ENCODE measurements at places on chromosomes 1 and 21. TPM values are rescaled to one million over a fixed set of nuclear protein-coding genes. Genes with fewer than 3 reads are reported as not detected.

Gene CDK18
- total RNA-seq, result 32.0 TPM

Gene CBS
- total RNA-seq, result 1.4 TPM

- H3K4me1 ChIP-seq, result no peaks in the 10 kb centered on the region
- H3K27ac ChIP-seq, result no peak overlapping the region
- H3K4me3 ChIP-seq, result no peak overlapping the region
- no peaks in the 10 kb centered on the region for H3K27me3 ChIP-seq
- no peak for DNase-seq
Observed at GRCh38 chr1:118989878-118990378, 1.8 kb upstream of the TBX15 start.

DNA sequence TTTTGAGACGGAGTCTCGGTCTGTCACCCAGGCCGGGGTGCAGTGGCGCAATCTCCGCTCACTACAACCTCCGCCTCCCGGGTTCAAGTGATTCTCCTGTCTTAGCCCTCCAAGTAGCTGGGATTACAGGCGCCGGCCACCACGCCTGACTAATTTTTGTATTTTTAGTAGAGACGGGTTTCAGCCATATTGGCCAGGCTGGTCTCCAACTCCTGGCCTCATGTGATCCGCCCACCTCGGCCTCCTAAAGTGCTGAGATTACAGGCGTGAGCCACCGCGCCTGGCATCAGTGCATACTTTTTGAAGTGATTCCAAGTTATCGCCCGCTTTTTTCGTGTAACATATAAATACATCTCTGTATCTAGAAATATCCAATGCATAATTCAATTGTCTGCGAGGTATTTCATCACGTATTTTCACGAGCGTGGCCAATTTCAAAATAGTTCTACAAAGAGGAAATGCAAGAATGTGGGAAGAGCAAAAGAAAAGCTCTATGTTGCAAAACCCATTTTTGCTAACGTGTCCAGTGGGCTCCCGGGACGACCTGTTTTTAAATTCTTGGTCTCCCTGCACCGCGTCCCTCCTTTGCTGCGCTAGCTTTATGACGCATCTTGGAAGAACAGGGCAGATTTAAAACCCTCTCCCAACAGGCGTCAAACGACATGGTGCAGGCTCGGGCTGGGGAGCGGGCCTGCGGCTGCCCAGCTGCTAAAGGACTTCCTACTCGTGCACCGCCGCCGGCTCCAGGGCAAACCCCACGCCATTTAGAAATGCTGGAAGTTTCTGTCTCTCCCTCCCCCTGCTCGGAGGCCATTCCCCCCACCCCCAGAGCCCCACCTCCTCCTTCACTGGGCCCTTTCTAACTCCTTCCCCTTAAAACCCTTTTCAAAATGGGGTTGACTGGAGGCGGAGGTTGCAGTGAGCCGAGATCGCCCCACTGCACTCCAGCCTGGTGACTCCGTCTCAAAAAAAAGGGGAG, 923 bp upstream of the IFNGR2 start:
- peaks cover 44% of the 10 kb centered on the region for H3K4me1 ChIP-seq
- no peak overlapping the region for H3K27ac ChIP-seq
- DNase-seq, result no peak
- H3K27me3 ChIP-seq, result no peaks in the 10 kb centered on the region
- no peaks in the 10 kb centered on the region for H3K36me3 ChIP-seq

GRCh38 chr1:47709872-47710231, 272.0 kb downstream of the FOXD2 start:
- H3K27ac ChIP-seq, result no peak overlapping the region
- H3K4me1 ChIP-seq, result no peaks in the 10 kb centered on the region
- H3K4me3 ChIP-seq, result peak overlapping the region; percentile 57
- H3K27me3 ChIP-seq, result peaks cover 21% of the 10 kb centered on the region

DNA sequence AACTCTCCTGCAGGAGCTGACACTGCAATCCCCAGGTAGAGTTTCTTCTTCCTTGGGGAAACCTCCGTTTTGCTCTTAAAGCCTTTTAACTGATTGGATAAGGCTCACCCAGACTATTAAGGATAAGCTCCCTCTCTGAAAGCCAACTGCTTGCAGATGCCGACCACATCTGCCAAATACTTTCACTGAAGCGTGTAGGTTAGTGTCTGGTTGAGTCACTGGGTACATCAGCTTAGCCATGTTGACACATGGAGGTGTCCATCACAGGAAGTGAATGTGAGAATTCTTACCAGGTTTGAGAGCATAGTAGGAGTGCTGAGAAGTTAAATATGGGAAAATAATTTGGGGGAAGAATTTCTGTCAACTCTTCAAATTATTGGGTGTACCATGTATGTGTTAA, 202.0 kb downstream of the AJAP1 start:
- no peaks in the 10 kb centered on the region for H3K4me1 ChIP-seq
- H3K36me3 ChIP-seq, result no peaks in the 10 kb centered on the region
- no peak overlapping the region for H3K27ac ChIP-seq
- no peak for DNase-seq
- H3K27me3 ChIP-seq, result no peaks in the 10 kb centered on the region

GRCh38 chr1:3501856-3502640, 47.6 kb downstream of the ARHGEF16 start:
- 0 out of 2 replicates have a peak, but pooled peaks cover 6% of the 10 kb centered on the region for H3K4me1 ChIP-seq
- DNase-seq, result no peak
- H3K36me3 ChIP-seq, result no peaks in the 10 kb centered on the region
- no peak overlapping the region for H3K27ac ChIP-seq
- no peak overlapping the region for H3K4me3 ChIP-seq

Gene CFHR2
- not detected for total RNA-seq

DNA sequence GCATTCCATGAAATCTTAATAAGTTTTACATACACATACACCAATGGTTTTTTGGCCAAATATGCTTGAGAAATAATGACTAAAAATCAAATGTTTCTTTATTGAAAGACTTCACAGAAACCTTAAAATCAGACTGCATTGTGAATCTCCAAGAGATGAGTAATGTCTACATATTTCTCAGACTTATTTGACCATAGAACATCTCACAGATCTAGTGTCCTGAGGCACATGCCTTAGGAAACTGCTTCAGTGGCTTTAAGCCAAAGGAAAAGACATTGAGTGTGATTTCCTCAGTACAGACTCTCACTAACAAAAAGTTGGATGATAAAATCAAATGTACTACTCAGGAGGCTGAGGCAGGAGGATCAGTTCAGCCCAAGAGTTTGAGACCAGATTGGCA, 6.2 kb upstream of the C1orf105 start:
- no peaks in the 10 kb centered on the region for H3K36me3 ChIP-seq
- no peak overlapping the region for H3K4me3 ChIP-seq
- no peaks in the 10 kb centered on the region for H3K4me1 ChIP-seq
- no peak for DNase-seq
- H3K27ac ChIP-seq, result no peak overlapping the region

DNA sequence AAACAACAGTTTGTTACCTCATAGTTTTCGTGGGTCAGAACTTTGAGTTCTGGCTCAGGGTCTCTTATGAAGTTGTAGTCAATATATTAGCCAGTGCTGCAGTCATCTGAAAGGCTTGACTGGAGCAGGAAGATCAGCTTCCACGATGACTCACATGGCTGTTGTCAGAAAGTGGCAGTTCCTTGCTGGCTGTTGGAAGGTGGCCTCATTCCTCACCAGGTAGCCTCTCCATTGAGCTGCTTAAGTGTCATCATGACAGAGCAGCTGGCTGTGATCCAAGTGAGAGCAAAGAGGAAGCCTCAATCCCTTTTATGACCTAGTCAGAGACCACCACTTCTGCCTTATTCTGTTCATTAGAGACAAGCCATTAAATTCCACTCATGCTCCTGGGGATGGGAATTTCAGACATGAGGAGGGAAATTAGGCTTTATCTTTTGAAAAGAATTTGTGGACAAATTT, 5.6 kb downstream of the OSBPL9 start:
- no peaks in the 10 kb centered on the region for H3K36me3 ChIP-seq
- H3K4me3 ChIP-seq, result peak overlapping the region; percentile 45
- no peaks in the 10 kb centered on the region for H3K27me3 ChIP-seq
- DNase-seq, result peak; percentile 96

Gene SLAMF6
- total RNA-seq, result not detected

GRCh38 chr1:1826356-1827088, 48.3 kb upstream of the NADK start:
- H3K4me3 ChIP-seq, result no peak overlapping the region
- H3K36me3 ChIP-seq, result peaks cover 13% of the 10 kb centered on the region
- DNase-seq, result no peak
- H3K27ac ChIP-seq, result no peak overlapping the region
- peaks cover 13% of the 10 kb centered on the region for H3K4me1 ChIP-seq
- H3K27me3 ChIP-seq, result no peaks in the 10 kb centered on the region

DNA sequence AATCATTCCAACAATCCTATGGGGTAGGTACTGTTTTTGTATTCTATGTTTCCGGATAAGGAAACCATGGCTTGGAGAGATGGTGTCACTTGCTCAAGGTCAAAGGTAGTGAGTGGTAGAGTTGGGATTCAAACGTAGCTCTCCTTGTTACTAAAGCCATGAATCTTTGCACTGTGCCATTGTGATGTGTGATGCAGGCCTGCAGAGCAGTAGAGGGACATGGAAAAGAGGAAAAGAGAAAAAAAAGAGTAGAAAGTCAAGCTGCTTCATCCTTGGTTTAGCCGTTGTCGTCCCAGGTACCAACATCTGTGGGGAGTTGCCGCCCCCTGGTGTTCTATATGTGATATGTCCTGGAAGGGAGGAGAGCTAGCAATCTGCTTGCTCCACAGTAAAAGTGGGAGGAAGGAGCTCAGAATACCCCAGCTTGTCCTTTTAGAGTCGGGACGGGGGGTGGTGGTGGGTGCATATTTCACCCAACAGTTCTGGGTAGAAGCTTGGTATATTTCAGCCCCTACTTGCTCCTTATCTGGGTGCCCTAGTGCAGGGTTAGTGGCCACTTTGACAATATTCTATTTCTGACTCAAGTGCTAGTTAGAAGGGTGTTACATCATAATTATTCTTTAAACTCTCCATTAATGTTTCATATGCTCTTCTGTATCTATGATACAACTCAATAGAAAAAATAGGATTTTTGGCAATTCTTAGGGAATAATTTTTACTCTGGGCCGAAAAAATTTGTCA, 98.4 kb downstream of the EBNA1BP2 start:
- H3K4me3 ChIP-seq, result no peak overlapping the region
- no peak overlapping the region for H3K27ac ChIP-seq
- DNase-seq, result peak; percentile 61
- H3K4me1 ChIP-seq, result peaks cover 42% of the 10 kb centered on the region
- no peaks in the 10 kb centered on the region for H3K27me3 ChIP-seq

GRCh38 chr1:10056599-10056987, 23.8 kb downstream of the UBE4B start:
- H3K4me1 ChIP-seq, result no peaks in the 10 kb centered on the region
- no peak for DNase-seq
- no peaks in the 10 kb centered on the region for H3K27me3 ChIP-seq

Gene PTPRU
- total RNA-seq, result 40.7 TPM

- peak within 1 kb of the TSS; percentile 74 for H3K27ac ChIP-seq
- H3K36me3 ChIP-seq, result peaks cover 30% of the 10 kb centered on the region
- H3K4me3 ChIP-seq, result peak within 1 kb of the TSS; percentile 93
- peaks cover 68% of the 10 kb centered on the region for H3K4me1 ChIP-seq
- peak; percentile 98 for DNase-seq
Observed at GRCh38 chr1:202010180-202011015, at the start of gene ELF3. TSS of gene ELF3 (plus strand) at chr1:202010587. CDS start at chr1:202011137, 550 bp downstream.

GRCh38 chr1:112995890-112996289, 39.9 kb upstream of the SLC16A1 start:
- H3K36me3 ChIP-seq, result no peaks in the 10 kb centered on the region
- no peak overlapping the region for H3K27ac ChIP-seq
- no peak for DNase-seq
- H3K4me1 ChIP-seq, result no peaks in the 10 kb centered on the region
- H3K4me3 ChIP-seq, result no peak overlapping the region

Gene SELE
- not detected for total RNA-seq

DNA sequence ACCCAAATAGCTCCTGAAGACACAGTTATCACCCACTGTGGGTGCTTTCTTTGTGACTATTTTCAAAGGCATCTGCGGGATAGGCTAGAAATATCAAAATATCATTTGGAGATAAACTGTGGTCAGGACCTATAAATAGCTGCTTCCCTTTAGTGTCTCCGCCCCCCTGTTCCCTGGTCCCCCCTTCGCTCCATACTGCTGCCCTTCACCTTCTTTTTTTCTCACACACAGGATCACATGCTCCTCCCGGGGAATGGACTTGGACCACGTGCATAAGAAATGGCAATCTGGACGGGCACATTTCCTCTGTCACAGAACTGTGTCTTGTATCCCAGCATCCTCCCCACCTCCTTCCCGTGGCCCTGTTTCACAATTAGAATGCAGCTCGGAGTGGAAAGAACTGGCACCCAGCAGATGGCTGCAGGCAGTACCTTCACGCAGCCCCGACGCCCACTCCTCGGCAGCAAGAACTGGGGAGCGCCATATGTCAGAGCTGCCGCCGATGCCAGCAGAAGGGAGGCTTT, 68.8 kb upstream of the SSX2IP start:
- no peaks in the 10 kb centered on the region for H3K36me3 ChIP-seq
- no peak overlapping the region for H3K27ac ChIP-seq
- H3K4me1 ChIP-seq, result no peaks in the 10 kb centered on the region
- no peak overlapping the region for H3K4me3 ChIP-seq

DNA sequence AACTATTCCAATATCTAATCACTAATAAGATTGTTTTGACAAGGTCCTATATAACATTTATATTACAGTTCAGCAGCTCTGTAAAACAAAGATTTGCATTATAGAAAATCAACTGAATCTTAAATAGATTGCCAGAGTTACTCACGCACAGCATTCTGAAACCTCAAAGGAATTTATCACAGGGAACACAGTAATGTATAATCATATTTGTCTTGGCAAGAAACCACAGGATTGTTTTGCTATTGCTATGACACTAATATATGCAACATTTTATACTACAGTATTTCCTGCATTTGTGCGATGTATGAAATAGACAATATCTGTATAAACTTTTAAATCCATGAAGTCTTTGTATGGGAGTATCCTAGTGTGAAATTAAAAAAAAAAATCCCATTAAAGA, 101.4 kb downstream of the PLPPR5 start:
- no peak overlapping the region for H3K27ac ChIP-seq
- H3K4me3 ChIP-seq, result no peak overlapping the region
- DNase-seq, result no peak
- H3K4me1 ChIP-seq, result no peaks in the 10 kb centered on the region

Gene LRRC38
- total RNA-seq, result not detected

Gene C2CD2
- 22.0 TPM for total RNA-seq

Gene GBP7
- total RNA-seq, result not detected
